ENCODE measurements at places on chromosomes 6 and 20.

GRCh38 chr6:83853178-83854000, at the start of gene RIPPLY2:
RIPPLY2 (plus strand) TSS chr6:83853360; CDS start chr6:83853417, 57 bp downstream.
- no peak for DNase-seq

DNA sequence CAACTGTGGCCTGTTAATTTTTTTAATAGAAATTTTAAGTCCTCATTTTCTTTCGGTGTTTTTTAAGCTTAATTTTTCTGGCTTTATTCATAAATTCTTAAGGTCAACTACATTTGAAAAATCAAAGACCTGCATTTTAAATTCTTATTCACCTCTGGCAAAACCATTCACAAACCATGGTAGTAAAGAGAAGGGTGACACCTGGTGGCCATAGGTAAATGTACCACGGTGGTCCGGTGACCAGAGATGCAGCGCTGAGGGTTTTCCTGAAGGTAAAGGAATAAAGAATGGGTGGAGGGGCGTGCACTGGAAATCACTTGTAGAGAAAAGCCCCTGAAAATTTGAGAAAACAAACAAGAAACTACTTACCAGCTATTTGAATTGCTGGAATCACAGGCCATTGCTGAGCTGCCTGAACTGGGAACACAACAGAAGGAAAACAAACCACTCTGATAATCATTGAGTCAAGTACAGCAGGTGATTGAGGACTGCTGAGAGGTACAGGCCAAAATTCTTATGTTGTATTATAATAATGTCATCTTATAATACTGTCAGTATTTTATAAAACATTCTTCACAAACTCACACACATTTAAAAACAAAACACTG, 10.1 kb downstream of the HFE start:
- no peak for DNase-seq

DNA sequence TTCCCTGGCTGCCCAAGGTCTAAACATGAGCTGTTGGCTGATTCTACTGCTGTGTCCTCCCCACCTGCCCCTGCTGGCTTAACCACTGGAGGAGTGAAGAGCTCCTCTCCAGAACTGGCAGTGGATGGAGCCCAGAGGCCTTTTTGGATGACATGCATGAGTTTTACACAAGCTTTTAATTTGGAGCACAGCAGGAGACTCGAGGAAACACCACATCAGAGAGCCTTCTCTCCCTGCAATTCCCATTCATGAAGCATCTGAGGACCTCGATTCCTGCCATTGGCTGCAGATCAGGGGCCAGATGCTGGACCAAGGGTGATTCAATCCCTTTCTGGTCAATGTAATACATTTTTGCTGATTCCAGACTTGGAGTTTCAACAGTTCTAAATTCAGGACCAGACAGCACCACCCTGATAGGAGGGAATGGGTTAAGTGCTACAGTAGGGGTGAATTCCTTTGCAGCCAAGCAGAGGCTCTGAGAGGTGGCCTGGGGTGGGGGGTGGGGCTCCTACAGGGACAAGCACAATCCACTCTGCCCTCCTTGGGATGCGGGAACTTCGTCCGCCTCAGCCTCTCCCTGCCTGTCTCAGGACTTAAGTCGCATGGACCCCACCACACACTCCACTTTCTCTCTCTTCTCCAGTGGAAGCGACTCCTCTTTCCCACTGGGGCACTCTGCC, 599 bp upstream of the PSORS1C1 start:
- no peak for DNase-seq

GRCh38 chr6:98724537-98724936, 109.8 kb upstream of the POU3F2 start:
- no peak for DNase-seq

DNA sequence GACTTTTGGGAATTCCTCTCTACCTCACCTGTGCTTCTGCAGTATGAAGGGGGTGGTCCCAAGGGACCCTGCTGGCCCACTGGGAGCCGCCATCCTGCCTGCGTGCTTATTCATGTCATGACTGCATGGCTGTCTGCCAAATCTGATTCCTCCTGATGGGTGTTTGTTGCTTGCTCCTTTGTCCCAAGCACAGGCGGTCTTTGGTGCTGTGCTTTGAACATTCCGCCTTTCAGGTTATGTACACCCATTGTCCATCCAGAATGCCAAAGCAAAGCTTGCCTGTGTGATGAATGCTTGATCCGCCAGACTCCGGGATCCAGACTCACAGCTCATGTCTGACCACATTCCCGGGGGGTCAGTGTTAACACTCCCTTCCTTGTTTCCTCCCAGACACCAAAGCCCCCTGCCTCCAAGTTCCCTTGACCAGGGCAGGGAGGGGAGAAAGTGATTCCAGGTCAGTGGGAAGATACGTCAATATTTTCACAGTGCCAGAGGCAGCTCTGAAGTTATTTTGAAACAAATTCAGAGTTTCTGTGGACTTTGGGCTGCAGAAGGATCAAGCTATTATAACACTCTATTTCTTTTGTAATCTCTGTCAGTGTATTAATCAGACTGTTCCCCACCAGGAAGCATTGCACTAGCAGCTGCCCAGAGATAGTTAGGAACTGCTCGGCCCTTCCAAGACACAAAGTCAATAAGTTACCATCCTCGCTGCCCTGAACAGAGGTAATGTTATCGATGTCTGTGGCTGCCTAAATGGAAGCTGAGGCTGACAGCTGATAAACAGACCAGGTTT, 9.5 kb downstream of the DAAM2 start:
- no peak for DNase-seq

DNA sequence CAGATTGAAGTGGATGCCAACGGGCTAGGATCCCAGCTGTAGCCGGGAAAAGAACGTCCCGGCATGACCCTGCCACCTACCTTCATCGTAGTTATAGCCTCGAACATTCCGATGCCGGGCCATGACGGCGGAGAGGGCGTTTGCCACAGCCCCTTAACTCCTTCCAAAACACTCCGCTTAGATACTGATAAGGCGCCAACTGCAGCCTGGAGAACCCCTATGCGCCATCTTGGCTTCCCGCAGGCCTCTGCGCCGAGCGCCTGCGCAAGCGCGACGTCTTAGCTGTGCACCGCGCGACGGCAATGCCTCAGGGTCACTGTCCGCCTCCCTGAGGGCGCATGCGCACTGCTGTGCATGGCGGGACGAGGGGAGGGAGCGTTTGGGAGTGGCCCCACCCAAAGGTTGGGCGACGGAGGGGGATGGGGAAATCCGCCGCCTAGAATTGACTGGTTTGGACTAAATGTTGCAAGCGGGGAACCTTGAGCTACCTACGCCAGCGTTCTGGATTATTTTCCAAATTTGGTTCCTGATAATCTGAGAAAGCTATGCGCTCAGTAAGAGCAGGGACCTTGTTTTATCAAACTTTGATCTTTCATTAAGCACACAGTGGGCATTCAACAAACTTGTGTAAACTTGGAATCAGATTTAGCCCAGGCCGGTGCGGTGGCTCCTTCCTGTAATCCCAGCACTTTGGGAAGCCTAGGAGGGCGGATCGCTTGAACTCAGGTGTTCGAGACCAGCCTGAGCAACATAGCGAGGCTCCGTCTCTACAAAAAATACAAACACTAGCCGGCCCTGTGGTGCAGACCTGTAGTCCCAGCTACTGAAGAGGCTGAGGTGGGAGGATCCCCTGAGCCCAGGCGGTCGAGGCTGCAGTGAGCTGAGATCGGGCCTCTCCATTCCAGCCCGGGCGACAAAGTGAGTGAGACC, at the start of gene HBS1L:
TSS of gene HBS1L (minus strand) at position 254 of the 930 bp plus-strand sequence. CDS start at position 123, 131 bp downstream.
- peak; percentile 99 for DNase-seq

DNA sequence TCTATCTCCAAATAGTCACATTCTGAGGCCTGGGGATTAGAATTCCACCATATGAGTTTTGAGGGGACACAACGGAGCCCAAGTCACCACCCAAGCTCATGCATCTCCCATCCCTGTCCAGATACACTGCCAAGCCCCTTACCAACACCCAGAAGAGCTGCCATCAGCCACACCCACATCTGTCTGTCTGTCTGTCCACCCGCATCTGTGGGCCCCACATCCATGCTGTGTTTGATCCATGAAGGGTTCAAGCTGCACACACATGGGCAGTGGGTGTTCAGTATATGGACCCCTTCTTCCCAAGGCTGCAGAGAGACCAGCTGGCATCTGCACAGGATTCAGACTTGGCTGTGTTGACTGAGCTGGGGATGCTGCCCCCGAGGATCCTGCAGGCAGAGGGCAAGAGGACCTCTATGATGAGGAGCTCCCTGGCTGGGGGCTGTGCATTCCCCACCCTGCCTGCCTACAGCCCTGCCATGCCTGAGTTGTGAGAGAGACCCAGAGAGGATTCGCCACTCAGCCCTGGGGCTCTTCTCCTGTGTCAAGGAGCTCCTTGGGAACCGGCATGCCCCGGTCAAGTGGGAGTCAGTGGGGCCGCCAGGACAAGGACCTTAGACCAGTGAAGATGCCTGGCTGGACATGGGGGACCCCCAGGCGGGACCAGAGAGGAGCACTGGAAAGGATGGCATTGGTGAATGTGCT, 206.4 kb downstream of the SYNDIG1 start:
- no peak for DNase-seq

DNA sequence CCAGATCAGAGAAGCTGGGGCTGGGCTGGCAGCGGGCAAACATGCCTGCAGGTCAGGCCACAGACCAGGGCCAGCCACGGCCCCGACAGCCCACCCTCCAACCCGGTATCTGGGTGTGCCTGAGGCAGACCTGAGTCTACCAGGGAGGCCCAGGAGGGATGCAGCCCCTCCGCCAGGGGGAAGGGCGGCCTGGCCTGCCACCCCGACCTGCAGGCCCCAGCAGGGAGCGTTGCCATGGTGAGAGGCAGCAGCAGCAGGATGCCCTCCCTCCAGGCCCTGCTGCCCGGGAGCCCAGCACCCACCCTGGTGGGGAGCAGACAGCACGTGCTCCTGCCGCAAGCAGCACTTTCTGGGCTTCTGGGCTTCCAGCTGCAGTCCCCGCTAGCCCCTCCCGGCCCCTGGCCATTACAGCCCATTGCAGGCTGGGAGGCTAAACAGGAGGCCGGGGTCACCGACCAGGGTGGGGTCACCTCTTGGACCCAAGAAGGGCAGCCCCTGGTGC, 3.8 kb upstream of the EEF1A2 start:
- no peak for DNase-seq

- no peak for DNase-seq
These were observed 1274.9 kb upstream of the GJE1 start for GRCh38 chr6:140857739-140858380.

- DNase-seq, result no peak
These were observed 569 bp downstream of the TCEA2 start for GRCh38 chr20:64063389-64064144.

DNA sequence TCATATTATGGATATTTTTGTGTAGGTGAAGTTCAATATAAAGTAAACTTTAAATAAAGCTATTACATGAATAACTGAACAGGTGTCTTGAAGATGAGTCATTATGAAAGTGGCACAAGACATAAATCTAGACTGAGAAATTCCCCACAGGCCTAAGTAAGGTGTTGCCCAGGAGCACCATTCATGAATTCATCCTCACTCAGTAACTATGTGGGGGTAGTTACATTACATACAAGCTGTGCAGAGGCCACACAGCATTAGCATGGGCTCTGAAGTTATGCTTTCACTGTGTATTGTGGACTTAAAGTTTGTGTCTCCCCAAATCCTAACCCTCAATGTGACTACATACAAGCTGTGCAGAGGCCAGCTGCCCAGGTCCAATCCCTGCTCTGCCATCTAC, 65.9 kb downstream of the BCAS1 start:
- no peak for DNase-seq

DNA sequence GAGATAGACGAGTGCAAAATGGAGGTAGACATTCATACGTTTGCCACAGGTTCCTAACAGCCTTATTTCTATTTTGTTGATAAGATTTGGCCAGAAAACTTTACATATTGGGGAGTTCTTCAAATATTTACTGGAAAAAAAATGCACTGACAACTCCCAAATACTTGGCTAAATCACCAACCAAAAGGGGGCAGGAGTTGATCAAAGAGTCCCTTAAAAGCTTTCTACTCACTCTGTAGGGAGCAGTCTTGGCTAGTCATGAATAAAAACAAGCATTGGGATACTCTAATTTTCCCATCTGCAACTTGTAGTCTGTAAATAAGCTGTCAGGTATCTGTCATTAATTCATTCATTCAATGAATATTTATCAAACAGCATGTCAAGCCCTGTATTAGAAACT, 18.4 kb downstream of the TENT5A start:
- no peak for DNase-seq

DNA sequence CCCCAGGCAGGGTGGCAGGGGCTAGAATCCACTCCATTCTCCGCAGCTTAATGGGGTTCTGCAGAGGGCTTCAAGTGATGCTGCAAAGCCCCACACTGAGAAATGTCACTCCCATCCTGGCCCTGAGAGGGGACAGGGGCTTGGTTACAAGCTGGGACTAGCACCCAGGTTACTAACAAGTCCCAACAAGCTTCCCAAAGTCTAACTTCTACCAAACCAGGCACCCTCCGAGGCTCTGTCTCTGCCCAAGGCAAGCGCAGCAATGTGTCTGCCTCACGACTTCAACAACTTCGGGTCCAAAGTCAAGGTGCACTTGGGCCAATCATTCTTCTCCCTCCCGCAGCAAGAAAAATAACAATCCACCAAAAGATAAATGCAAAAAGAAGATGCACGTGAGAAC, 45.6 kb downstream of the NFATC2 start:
- no peak for DNase-seq

DNA sequence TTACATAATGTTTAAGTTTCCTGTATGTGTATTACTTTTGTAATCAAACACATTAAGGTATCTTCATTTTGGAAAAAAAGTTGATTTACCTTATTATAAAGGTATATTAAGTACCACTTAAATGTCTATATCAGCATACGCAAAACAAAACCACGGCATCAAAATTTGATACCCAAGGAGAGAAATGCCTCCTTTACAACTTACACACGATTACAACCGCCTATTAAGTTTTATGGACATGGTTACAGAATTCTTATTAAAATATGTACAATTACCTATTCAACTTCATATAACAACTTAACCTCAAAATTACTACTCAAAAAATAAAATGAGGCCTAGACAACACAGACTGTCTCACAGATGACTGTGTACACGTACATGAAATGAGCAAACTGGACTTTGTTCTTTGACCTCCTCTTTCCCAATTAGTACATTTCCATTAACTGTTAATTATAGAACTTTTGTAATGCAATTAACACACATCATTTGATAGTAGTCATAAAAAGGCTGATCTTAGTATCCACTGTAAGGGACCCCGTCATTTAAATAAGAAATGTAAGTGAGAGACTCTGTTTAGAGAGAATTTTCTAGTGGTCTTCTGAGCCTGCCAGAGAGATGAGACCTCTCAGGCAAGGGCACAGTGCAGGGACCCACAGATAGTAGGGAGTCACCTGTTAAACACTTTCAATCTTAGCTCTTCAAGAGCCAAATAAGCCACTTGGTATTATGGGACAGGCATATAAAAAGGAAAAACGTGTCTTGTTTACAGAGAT, 2.5 kb downstream of the DIDO1 start:
- DNase-seq, result no peak

GRCh38 chr6:154390034-154390433, 33.4 kb upstream of the IPCEF1 start:
- no peak for DNase-seq

GRCh38 chr20:33862709-33863403, 51.7 kb downstream of the CHMP4B start:
- no peak for DNase-seq

- DNase-seq, result no peak
These were observed 127.6 kb upstream of the TFAP2D start for GRCh38 chr6:50585441-50586330.

- peak; percentile 69 for DNase-seq
These were observed 153.1 kb upstream of the RPS6KA2 start for GRCh38 chr6:166779963-166780683.
